ENCODE measurements at places on chromosomes 7 and 10. TPM values are rescaled to one million over a fixed set of nuclear protein-coding genes. Genes with fewer than 3 reads are reported as not detected.
A peak's percentile ranks its signal among the peaks of the same experiment; 100 is the strongest.

OR6B1 gene
- not detected for total RNA-seq

TCAF2 gene
- total RNA-seq = 5.9 TPM

FBXO24 gene
- total RNA-seq = 0.43 TPM

CD36 gene
- total RNA-seq = 1.3 TPM

MALSU1 gene
- total RNA-seq = 66.0 TPM

SEC31B gene
- total RNA-seq = 2.5 TPM

LRIT1 gene
- total RNA-seq = not detected

DGKB gene
- total RNA-seq = 0.65 TPM

- no peak for DNase-seq
Measured at GRCh38 chr7:32779167-32779566, 112.4 kb downstream of the KBTBD2 start.

- no peak for DNase-seq
Measured at GRCh38 chr10:113300617-113301016, 252.2 kb upstream of the HABP2 start.

- no peak for DNase-seq
Measured at GRCh38 chr7:70935311-70935710, 196.6 kb upstream of the GALNT17 start.

GRCh38 chr10:127398140-127398970, 150.8 kb upstream of the NPS start:
- DNase-seq = peak; percentile 87

- DNase-seq = no peak
Measured at GRCh38 chr10:14925268-14925667, 28.6 kb downstream of the DCLRE1C start.

GRCh38 chr10:92756201-92757065, 66.7 kb downstream of the HHEX start:
- no peak for DNase-seq

- no peak for DNase-seq
Measured at GRCh38 chr7:128874140-128875031, 11.7 kb downstream of the ATP6V1F start.

All from GM23248 (cell line).